ENCODE measurements at places on chromosomes 11 and 22.

- DNase-seq = no peak
These were observed 130.9 kb upstream of the HSD17B12 start for GRCh38 chr11:43549624-43550023.

GRCh38 chr22:36976606-36977005 is 42.6 kb downstream of the TST start:
- no peak for DNase-seq

DNA sequence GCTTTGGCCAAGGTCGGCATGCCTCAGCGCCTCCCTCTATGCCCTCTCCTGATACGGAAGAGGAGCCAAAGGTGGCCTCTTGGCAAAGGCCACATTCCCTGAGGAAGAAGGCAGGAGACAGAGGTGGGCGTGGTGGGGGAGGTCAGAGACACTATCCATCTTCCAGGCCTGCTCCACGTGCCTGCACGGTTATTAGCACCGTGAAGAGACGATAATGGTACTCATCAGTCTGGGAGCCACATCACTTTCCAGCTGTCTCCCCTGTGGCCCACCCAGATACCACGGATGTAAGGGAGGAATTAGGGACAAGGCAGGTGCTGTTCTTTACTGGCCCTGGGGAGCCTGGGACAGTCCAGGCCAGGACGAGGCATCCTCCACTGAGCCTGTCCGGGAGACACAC is 354.3 kb downstream of the MN1 start:
- DNase-seq = no peak

- no peak for DNase-seq
These were observed 434.7 kb downstream of the BRD1 start for GRCh38 chr22:49392841-49393510.

DNA sequence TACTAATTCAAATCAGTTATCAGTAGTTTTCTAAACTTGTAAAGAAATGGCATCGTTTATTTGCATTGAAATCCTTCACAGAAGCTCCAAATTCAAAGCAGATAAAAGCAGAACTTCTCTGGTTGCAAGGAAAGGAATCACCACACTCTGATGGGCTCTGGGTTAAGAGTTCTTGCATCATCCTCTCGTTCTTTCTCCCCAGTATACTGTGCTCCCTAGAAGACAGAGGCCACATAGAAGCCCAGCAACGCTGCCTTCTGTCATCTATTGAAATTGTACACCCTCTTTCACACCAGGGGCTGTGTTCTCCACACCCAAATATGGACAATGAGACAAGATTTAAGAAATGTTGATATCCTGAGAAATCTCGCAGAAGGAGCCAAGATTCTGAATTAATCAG is 29.3 kb downstream of the FAT3 start:
- DNase-seq = no peak

DNA sequence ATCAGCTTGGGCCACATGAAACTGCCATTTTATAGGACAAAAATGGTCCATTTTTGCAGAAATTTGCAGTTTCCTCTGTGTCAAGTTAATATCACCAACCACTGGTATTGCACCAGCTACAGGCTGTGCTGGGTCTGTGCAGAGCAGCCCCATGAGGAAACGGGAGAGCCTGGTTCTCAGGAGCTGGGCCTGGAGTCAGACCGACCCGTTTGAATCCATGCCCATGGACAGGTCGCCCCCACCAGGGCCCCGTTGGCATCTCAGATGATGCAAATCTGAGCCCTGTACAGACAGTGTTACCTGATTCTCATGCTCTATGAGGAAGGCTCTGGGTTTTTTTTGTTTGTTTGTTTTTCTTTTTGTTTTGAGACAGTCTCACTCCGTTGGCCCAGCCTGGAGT is 9.8 kb upstream of the SEC14L6 start:
- no peak for DNase-seq

DNA sequence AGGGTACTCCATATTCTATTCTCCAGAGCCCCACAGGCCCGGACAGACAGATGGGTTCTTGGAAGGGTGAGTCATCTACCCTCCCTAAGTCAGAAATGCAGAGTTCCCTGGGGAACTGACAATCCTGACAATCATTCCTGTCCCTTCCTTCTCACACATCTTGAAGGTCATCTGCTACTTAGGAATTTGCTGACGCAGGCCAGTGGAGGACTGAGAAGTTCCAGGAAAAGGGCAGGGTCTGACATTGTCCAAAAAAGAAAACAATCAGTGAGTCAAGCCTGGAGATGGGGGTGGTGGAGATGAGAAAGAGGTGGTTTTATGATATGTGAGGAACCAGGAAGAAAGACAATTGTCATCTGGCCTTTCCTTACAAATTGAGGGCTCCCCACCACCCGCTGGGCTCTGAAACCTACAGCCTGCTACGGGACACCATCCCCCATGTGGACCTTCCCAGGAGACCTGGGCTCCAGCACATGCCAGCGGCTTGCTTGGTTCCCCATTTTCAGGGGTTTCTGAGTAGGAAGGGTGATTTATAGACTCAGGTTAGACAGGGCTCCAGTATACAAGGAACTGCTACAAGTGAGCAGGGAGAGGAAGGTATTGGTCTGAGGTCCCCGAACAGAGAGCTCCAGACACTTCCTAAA is 12.9 kb downstream of the CD59 start:
- peak; percentile 80 for DNase-seq

- no peak for DNase-seq
These were observed 7.5 kb downstream of the ELMOD1 start for GRCh38 chr11:107598225-107599139.

GRCh38 chr11:120108785-120109168 is 29.1 kb downstream of the TRIM29 start:
- no peak for DNase-seq

DNA sequence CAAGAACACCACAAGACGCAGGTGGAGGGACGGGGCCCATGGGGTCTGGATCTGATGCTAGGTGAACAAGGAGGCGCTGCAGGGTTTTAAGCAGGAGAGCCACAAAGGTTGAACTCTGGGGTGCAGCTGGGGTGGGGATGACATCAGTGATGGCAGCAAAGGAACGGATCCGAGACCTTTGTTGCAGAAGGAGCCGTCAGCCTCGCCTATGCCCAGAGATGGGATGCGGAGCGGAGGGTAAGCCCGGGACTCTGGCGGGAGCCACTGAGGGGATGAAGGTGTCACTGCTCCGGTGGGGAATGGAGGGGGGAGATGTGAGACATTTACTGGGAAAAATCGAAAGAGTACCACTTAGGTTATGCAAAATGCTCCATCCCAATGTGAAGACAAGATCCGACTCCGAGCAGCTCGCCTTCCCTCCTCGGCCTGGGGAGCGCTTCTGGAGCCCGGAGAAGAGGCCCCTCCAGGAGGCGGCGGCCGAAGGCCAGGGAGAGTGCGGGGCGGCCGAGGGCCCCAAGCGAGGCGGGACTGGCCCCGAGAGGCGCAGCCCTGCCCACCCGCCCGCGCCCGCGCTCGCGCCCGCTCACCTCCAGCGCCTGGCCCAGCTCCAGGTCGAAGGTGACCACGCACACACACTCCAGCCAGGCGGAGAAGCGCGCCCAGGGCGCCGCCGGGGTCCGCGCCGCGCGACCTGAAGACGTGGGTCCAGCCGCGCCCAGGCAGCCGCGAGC is 422 bp downstream of the DENND6B start:
- no peak for DNase-seq

GRCh38 chr11:93194673-93195291 is 3.0 kb downstream of the SLC36A4 start:
- no peak for DNase-seq

Measured in kidney epithelial cell (primary cell).